ENCODE measurements at places on chromosomes 2 and 18.

DNA sequence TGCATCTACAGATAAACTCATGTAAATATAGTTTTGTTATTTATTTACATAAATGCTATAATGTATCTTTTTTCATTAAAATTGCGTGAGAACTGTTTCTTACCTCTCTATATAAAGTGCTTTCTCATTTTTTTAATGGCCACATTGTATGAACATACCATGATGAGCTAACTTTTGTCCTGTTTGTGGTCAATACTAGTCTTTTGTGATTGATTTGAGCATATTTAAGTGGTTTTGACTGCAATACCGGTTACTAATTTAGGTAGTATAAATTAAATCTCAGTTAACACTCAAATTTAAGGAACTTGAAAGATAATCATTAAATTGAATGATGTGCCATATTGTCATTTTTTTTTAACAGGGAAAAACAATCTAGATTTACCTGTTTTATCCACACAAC, 108.2 kb downstream of the HAUS1 start:
- no peak for DNase-seq

DNA sequence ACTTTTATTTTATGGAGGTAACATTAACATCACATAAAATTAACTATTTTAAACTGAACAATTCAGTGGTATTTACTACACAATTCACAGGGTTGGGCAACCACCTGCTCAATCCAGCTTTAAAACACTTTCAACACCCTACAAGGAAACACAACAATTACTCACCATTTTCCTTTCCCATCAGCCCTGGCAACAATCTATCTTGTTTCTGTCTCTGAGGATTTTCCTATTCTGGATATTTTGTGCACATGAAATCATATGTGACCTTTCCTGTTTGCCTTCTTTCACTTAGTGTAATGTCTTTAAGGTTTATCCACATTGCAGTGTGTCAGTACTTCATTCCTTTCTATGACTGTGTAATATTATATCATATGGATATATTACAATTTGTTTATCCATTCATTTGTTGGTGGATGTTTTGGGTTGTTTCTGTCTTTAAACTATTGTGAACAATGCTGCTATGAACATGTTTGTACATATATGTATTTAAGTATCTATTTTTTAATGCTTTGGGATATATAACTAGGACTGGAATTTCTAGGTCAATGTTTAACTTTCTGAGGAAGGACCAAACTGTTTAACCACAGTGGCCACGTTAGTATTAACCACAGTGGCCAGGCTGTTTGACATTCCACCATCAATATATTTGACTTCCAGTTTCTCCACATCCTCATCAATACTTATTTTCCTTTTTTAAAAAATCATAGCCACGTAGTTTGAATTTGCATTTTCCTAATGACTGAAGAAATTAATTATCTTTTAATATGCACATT, 72.4 kb upstream of the KIF5C start:
- no peak for DNase-seq

GRCh38 chr18:12333506-12334290, 25.7 kb downstream of the TUBB6 start:
- DNase-seq, result no peak

DNA sequence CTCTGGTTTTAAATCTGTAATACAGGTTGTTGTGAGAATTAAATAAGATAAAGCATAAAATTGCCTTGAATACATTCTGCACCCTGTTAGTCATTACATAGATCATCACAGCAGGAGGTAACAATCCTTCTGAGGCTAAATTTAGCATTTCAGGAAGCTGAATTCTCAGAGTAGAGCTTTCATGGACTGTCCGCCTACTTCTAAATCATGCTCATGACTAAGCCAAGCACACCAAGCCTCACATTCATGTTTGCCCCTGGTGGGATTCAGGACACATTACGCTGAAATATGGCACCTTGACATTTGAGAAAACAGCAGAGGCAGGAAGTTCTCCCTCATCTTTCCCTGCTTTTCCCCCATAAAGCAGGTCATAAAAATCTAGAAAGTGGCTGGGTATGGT, 16.6 kb upstream of the PIK3C3 start:
- DNase-seq, result no peak

- DNase-seq, result no peak
Measured at GRCh38 chr18:8262221-8262620, 347.0 kb upstream of the RAB12 start.

GRCh38 chr2:239978411-239978810, 46.7 kb downstream of the NDUFA10 start:
- no peak for DNase-seq

DNA sequence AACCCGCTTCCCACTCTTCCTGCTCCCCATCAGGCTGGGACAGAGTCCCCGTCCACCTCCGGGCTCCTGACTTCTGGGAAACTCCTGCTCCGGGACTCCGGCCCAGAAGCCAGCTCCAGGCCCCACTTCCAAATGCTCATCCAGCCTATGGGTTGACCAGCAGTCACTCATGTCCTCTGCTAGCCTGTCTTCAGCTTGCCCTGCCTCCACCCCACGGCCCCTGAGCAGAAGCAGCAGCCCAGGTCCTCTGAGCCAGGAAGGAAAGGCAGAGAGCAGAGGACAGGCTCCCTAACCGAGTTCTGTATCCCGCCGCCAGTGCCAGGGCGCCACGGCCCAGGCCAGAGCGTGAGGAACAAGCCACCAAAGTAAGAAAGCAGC, 86.4 kb upstream of the ID2 start:
- no peak for DNase-seq

DNA sequence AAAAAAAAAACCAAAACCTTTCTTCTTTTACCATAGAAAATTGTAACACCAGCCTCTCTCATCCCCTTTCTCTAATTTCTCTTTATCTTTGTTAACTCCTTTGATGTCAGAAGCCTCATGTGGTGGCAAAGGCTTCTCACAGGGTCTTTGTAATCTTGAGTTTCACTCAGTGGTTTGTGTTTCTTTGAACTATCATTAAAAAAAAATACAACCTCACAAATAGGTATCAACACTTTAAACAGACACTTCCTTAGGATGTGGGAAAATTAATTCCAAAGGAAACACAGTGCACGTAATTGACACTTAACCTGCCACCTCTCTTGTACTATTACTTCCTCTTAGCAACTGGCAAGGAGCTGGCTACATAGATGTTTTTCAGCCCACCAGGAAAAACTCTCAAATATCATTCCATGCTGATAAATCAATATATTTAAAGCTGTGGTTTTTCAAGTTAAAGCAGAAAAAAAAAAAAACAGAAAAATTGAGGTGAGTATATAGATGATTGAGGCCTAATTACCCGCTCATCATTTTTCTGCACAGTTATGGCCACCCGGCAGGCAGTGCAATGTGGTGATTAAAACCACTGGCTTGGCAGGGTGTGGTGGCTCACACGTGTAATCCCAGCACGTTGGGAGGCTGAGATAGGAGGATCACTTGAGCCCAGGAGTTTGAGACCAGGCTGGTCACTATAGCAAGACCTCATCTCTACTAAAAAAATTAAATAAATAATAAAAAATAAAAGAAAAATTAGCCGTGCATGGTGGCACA, 193.5 kb downstream of the MYO3B start:
- no peak for DNase-seq

All from CD4-positive, CD25-positive, alpha-beta regulatory T cell (primary cell).